ENCODE measurements at places on chromosomes 11 and 22.

DNA sequence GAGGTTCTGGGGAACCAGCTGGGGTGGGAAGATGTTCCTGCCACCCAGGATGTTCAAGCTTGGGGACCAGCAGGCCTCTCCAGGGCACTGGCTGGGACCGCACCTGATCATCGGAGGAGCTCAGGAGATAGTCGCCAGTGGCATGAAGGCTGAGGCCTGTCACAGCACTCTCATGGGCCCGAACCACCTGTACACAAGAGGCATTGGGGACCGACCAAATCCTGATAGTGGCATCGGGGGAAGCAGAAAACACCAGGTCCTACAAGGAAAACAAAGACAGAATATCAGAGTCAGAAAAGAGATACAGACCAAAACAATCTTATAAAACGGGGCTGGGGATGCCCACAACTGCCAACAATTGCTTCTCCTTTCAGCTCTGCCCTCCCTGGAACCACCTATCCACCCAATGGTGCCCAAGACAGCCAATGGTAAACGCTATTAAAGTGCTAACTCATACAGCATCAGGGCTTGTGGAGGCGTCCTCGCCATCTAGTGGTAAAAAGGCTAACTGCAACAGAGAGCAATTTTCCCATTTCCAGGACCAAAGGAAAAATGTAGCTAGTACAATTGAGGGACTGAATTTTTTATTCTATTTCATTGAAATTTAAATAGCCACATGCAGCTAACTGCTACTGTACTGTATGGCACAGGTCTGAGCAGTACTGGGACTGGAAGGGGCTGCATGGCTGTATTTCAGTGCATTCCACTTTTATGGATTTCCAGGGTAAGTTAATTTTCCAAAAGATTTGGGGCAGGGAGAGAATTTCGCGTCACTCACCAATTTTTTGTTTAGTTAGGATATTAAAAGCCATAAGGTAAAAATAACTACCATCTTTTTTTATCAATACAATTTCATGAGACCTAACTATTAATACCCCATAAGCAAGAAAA is 7.1 kb downstream of the PRPF19 start:
- peak; percentile 66 for DNase-seq

DNA sequence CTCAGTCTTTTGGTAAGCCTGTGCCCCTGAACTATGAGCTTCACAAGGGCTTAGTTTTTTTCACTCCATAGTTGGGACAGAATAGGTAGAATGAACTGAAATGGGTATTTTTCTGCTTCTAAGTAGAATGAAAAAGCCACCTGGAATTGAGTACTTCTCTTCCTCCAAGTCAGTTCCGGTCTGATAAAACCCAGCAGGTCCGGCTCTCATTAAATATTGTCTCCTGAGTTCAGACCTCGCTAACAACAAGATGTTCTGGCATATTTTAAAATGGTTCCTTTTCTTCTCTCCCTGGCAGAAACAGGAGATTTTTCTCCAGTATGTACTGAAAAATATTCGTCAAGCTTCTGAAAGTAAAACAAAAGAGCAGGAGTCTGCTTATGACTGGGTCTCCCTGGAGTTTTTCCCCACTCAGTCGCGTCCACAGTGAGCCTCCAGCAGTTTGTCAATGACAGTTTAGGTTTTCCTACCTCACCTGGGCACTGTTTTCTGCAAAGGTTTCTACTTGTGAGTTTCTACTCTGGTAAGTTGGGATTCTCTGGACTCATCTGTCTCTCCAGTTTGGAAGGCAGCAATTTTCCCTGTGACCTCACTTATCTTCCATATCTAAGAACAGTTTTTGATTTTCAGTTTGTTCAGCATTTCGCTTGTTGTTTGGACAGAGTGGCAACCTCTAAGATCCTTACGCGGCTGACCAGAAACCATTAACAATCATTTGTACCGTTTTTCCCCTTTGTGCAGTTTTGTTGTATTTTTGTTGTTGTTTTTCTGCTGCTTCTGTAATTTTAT is 868.0 kb downstream of the METTL15 start:
- DNase-seq: no peak

GRCh38 chr22:40401532-40401931 is 31.1 kb downstream of the SGSM3 start:
- DNase-seq: no peak

GRCh38 chr11:117979481-117980211 is 6.5 kb upstream of the IL10RA start:
- no peak for DNase-seq

DNA sequence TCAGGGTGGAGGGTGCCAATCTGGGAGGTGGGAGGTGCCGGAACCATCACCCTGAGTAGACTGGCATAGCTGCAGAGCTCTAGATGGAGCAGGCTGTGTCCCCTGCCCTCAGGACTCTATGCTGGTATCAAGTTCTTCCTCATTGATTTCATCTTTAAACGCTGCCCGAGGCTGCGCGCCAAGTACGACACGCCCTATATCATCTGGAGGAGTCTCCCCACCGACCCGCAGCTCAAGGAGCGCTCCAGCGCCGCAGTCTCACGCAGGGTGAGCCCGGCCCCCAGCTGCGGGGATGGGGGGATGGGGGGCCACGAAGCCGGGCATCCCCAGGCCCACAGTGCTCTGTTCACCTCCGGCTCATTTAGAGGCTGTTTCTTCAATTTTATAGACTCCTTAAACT is 52.5 kb downstream of the GRAMD4 start:
- DNase-seq: no peak

DNA sequence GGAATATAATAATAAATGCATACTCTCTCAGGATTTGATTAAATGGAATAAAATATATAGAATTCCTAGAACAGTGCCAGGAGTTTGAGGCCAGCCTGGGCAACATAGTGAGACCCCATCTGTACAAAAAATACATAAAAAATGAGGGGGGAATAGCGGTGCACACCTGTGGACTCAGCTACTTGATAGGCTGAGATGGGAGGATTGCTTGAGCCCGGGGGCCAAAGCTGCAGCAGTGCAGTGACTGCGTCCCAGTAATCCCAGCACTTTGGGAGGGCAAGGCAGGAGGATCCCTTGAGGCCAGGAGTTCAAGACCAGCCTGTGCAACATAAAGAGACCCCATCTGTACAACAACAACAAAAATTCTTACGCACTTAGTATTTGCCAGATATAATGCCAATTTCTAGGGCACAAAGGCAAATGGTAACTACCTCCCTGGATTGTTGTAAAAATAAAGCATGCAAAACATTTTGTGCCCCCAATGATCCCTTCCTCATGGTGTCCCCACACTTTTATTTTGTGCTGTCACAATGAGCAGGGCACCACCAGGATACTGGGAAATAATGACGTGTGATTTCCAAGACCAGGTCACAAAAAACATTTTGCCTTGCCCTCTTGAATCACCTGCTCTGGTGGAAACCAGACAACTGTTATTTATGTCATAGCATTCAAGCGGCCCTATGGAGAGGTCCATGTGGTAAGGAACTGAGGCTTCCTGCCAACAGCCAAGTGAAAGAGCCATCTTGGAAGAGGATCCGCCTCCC is 18.3 kb upstream of the ZNF280A start:
- DNase-seq: no peak

GRCh38 chr11:26839911-26840698 is 118.2 kb upstream of the SLC5A12 start:
- no peak for DNase-seq

DNA sequence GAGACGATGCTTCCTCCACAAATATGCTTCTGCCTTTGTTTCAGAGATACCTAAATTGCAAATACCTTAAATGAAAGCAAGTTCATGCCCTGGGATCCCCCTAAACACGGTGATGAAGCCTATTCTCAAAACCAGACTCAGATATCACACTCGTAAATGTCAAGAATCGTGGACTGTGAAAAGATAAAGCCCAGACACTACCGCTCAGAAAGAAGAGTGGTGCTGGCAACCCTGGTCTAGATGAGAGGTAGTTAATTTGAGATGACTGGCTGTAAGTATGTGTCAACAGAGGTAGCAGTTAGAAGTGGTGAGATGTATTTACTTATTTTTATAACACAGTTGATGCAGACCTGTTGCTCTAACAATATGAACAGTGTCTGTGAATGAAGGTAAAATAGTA is 2.5 kb downstream of the OVCH2 start:
- DNase-seq: no peak

DNA sequence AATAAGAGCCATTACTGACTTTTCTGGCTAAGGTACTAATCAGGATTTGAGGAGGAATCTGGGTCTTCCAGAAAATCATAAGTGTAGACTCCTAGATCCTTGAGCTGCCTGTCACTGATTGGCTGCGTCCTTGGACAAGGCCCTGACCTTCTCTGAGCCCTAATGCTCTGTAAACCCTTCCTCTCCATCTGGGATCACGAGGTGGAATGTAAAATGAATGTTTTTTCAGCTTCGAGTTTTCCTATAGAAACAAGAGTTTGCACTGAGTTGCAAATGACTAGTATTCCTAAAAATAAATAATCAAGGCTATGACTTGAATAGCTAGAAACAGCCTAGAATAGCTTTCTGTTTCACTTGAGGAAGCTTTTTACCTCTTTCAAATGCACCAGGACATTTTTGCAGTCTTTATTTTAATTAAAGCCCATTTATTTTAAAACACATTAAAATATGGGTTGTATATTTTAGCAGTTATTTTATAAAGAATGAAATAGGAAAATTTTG is 1.1 kb upstream of the DIXDC1 start:
- no peak for DNase-seq

DNA sequence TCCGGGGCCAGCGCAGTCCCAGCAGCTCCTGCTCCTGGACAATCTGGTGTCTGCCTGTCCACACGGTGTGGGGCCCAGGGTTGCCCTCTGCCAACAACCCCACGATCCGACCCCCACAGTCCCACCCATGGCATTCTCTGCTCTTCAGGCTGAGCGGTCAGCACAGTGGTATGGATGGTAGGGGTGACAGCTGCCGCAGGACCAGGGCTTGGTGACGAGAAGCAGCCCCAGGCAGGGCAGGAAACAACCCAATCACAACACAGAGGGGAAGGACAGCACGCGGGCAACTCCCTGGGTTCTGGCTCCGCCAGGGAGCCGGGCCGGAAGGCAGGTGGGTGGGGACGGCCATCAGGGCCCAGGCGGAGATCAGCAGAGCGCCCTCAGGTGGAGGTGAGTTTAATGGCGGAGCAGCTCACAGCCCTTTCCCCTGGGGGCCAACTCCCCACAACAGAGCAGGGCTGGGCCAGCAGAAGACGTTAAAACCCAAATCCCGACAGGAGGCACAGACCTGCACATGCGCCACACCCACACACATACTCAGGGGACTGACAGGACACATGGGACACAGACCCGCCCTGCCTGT is 5.3 kb upstream of the CHADL start:
- DNase-seq: no peak

GRCh38 chr11:114109206-114110090 is 49.9 kb downstream of the ZBTB16 start:
- DNase-seq: no peak

GRCh38 chr11:122306831-122307391 is 190.9 kb upstream of the BLID start:
- no peak for DNase-seq

- no peak for DNase-seq
Measured at GRCh38 chr11:121790430-121790829, 325.6 kb downstream of the BLID start.

DNA sequence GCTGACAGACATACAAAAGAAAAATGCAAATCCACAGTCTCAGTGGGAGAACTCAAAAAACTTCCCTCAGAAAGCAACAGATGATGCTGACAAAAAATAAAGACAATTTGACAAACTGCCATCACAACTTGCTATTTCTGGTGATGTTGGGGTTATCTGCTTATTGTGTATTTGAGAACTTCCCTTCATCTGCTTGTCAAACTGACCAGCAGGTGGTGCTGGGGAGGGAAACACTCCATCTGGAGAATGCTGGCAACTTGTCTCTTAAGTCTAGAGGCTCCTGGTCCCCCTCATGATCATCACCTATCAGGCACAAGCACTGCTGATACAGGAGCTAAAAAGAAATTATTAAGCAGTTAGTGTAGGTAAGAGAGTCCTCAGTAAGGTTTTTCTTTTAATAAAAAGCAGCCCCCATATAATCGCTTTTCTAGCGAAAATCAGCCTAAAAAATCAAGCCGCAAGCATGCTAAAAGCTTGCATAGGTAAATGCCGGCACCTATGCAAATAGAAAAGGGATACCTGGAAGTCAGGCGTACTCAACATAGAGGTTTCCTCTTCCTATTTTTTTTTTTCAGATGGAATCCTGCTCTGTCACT is 9.8 kb upstream of the FAM111B start:
- DNase-seq: peak; percentile 54

GRCh38 chr11:126996036-126996804 is 4.3 kb downstream of the KIRREL3 start:
- no peak for DNase-seq
